ENCODE measurements at places on chromosomes 5 and 9.
A peak's percentile ranks its signal among the peaks of the same experiment; 100 is the strongest.

- peak; percentile 43 for DNase-seq
Observed at GRCh38 chr9:22119522-22120158, 110.5 kb upstream of the CDKN2B start.

- peak; percentile 30 for DNase-seq
Observed at GRCh38 chr5:67774786-67775185, 440.8 kb upstream of the PIK3R1 start.

GRCh38 chr9:95218773-95219172 is 98.7 kb downstream of the FANCC start:
- no peak for DNase-seq

GRCh38 chr9:4464911-4465513 is 25.3 kb upstream of the SLC1A1 start:
- no peak for DNase-seq

GRCh38 chr5:89277816-89278215 is 394.8 kb upstream of the MEF2C start:
- no peak for DNase-seq

GRCh38 chr5:57844410-57844809 is 361.8 kb upstream of the ACTBL2 start:
- DNase-seq, result no peak

- no peak for DNase-seq
Observed at GRCh38 chr9:136762915-136763648, 1.2 kb downstream of the LCN15 start.

DNA sequence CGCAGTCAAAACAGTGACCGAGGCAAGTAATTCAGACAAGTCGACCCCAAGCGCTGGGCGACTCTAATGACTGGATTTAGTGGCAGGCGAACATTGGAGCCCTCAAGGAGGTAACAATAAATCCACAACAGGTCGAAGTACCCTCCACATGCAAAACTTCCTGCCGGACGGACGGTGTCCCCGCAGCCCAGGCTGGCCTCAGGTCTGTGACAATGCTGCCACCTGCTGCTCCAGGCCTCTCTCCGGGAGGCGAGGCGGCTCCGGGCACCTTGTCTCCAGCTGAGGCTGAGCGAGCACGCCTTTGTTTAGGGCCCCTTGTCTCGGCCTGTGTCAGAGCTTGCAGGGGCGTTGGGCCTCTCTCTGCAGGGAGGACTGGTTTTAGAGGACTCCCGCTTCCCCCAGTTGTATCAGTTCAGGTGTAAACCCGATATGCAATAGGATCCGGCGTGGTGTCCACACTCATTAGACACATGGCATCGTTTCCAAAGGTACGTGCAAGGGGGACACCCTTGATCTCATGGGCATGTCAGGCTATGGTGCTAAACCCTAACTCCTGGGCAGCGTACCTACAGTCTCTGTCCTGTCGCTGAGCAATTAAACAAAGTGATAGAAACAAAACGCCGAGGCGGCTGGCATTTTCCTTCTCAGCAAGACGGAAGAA is 628.0 kb upstream of the ADAMTS16 start:
- no peak for DNase-seq

DNA sequence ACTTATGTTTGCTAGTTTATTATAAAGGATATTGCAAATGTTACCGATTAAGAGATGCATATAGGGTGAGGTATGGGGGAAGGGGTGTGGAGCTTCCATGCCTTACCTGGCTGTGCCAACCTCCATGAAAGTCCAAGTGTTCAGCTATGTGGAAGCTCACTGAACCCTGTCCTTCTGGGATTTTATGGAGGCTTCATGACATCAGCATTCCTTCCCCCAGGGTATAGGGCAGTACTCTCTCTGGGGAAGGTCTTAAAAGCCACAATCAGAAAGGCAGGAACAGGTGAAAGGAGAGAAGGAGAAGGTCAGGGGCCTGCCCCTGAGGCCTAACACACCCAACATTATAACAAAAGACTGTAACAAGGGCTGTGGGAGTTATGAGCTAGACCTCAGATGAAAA is 592.6 kb downstream of the PDE4D start:
- DNase-seq, result no peak

DNA sequence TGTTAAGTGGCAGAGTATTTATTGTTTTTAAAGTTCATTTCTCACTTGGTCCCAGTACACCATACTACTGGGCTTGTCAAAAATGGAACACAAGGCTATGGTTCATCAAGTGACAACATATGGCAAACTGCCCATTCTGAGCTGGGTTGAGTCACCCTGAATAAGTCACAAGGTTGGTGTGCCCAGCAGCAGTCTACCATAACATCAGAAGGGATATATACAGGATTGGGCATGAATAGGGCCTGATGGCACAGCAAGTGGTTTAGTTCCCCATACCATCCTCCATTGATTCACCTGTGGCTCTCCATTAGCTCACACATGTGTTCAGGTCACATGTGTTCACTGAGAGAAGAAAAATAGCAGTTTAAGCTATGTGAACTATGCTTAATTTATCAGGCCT is 249.8 kb upstream of the PRDM9 start:
- no peak for DNase-seq

DNA sequence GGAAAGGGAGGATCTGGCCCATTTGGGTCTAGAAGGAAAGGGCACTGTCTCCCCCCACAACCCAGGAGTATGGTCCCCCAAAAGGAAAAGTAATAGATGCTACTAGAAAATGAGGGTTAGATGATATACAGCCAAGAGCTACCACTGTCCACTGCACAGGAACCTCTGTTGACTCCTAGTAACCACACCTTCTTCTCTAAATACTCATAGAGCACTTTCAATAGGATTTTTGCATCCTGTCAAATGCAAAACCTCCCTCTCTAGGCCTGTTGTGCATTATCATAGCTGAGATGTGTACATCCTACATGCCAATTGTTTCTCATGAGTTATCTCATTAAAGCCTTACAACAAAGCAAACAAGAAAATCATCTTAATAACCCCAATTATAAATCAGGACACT is 66.8 kb downstream of the THBS4 start:
- DNase-seq, result no peak

DNA sequence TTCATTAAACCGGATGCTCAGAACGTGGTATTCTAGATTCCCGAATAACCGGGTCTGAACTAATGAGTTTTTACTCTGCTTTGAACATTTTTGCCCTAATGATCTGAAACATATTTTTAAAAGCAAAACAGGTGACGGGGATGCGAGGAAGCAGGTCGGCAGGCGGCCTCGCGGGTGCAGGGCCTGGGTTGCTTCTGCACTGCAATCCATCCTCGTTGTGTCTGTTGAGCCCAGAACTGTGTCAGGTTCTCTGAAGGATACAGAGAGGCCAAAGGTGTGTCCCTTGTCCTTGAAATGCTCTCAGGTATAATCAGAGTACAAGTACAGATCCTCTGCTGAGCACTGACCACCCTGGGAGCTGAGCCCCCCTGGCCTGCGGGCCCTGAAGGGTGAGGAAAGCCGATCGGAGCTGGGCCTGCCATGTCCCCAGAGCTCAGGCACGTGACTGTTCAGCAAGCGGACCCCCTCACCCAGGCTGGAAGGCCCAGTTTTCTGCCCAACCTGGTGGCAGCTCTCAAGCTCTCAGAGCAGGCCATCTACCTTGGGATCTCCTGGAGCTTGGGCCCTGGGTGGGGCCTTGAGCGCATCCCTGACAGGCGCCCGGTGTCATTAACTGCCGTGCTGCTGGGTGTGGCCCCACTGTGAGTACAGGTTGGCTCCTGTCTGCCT is 151.8 kb downstream of the OLFM1 start:
- DNase-seq, result no peak

- DNase-seq, result no peak
Observed at GRCh38 chr5:65327582-65327981, 154.1 kb downstream of the ADAMTS6 start.

GRCh38 chr5:178667688-178668087 is 40.8 kb upstream of the CLK4 start:
- no peak for DNase-seq

- no peak for DNase-seq
Observed at GRCh38 chr5:96624596-96624995, 37.6 kb upstream of the CAST start.

GRCh38 chr9:91843093-91843492 is 106.9 kb downstream of the ROR2 start:
- no peak for DNase-seq

DNA sequence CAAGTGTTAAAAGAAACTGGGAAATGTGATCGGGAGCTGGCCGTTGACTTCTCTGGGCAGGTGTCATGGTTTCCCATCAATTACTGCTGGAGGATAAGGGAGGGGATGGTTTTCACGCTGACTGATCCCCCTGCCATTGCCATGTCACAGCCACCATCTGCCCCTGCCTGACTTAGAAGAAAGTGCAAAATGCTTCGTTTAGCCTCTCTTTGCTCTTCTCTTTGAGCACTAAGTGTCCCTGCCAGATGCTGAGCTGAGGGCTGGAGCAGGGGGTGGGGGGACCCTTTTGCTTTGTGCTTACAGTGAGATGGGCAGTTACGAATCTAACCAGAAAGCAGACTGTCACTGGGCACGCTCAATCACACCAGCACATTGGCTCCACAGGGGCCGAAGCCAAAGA is 138.4 kb upstream of the ALDH1B1 start:
- no peak for DNase-seq

Data from hematopoietic multipotent progenitor cell (in vitro differentiated cells).